Stimulated activated CD8-positive, alpha-beta memory T cell treated with anti-CD3 and anti-CD28 coated beads, Interleukin-15, amount 100 ng/mL, for 24 hours (primary cell): ENCODE measurements at places on chromosomes 16 and 17.
A peak's percentile ranks its signal among the peaks of the same experiment; 100 is the strongest.

DNA sequence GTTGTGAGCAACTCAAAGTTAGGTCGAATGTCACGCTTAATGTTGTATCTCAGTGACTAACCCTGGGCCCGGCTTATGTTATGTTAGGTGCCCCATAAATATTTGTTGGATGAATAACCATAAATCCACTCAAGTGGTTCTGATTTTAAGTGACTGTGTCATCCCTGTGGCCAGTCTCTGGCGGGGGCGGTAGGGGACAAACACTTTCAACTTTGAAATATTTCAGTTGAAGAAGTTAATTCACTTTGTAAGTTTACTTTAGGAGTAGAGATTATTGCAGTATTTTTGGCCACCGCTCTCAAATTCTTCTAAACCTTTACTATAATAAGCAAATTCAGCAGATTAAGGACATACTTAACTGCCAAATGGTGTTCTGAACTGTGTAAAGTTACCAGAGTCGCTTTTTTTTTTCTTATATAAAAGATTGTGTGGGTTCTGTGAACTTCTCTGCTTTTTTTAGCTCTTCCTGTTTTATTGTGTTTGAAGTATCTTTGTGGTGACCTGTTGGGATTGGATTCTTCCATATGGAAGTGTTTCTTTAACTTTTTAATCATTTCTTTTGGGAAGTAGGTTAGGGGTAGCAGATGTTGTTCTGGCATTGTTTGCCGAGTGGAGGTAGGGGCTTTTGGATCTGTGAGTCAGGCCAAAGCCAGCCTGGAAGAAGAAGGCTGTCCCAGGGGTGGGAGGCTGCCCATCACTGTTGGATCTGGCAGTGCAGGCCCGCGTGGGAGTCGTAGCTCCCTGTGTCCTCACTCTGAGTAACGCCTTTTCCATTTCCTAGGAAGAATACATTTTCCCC, 61.4 kb upstream of the TBX2 start:
- no peak for DNase-seq

GRCh38 chr17:4513113-4514032, 14.7 kb downstream of the SPNS2 start:
- no peak for DNase-seq

DNA sequence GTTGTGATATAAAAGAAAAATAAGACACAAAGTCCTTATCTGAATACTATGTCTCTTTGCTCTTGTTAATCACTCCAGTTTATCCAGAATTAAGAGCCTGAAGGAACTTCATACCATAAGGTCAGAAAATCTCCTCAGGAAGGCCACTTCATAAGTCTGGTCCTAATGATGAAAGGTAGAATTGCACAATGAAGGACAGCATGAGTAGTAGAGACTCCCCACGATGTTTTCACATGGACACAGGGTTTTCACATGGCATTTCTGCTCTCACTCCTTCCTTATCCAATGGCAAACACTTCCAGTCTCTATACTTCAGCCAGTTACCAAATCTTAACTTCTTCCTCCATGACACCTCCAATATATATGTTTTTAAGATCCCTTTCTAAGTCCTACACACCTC, 10.2 kb upstream of the C17orf78 start:
- DNase-seq, result no peak

- DNase-seq, result no peak
These were observed 12.7 kb downstream of the PHKB start for GRCh38 chr16:47473792-47474191.

DNA sequence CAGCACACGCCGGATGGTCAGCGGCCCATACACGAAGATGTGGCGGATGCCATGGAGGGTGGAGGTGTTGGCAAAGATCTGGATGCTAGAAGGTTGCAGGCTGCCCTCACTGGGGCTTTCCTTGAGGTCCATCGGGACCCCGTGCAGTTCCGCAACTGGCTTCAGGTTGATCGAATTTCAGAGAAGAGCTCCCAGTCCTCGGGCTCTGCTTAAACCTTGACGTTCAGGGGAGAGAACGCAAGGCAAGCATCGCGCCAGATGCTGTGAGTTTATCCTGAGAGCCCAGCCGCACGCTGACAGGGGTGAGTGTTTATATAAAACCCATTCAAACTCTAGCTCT, 98.7 kb upstream of the CCL2 start:
- no peak for DNase-seq

DNA sequence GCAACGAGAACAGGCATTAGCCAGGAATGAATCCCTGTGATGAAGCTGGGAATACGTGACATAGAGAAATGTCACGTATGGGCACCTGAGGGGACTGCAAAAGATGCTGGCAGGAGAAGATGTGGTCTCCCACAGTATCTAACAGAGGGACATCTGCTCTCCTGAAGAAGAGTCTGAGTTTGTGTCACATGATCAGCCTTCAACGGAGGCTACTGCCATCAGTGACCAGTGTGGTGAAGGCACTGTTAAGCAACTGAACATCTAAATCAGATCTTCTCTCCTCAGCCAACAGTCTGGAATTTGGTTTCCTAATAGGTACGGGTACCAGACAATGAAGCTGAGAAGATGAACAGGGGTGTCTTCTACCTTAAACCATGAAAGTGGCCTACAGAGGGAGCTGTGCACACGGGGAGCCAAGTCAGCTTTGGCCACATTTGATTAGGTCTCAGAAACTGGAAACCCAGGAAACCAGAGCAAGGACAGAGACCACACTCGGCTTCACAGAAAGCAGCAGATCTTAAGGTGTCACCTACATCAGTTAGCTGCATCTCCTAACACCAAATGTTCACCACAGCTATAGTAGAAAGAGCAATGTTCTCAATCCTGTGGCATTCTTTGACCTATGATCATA, 41.8 kb downstream of the BRD7 start:
- no peak for DNase-seq

- no peak for DNase-seq
These were observed 1.3 kb upstream of the ZNF821 start for GRCh38 chr16:71885261-71885650.

- no peak for DNase-seq
These were observed 72.5 kb upstream of the AXIN2 start for GRCh38 chr17:65633988-65634387.

GRCh38 chr16:637081-638018, 1.2 kb upstream of the METTL26 start:
- peak; percentile 82 for DNase-seq

GRCh38 chr17:57512691-57513090, 232.4 kb downstream of the CCDC182 start:
- no peak for DNase-seq

GRCh38 chr17:27488231-27488630, 32.0 kb downstream of the KSR1 start:
- DNase-seq, result no peak

DNA sequence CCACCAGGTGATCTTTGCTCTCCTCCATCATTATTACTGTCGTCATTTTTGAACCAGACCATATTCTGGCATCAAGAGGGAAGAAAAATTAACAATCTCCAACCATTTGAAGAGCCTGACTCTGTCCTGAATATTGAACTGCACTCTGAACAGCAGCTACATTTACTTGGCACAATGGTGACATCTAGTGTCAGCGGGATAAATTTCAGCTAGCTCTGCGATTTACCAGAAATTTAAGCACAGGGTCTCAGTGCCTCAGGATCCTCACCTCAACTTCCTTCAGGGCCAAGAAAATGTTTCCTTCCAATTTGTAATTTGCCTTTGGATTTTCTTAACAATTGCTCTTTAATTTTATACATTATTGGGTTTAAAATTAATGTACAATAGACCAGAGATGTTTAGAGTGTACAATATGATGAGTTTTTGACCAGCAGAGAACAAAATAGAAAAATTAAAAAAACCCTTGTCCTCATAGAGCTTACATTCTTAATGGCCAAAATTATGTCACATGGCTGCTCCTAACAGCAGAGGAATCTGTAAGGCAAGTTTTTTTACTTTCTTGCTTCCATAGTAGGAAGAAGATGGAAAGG, 10.7 kb upstream of the ZNF19 start:
- DNase-seq, result no peak
